ENCODE measurements at places on chromosomes 1 and 21. TPM values are rescaled to one million over a fixed set of nuclear protein-coding genes. Genes with fewer than 3 reads are reported as not detected.

Gene NBPF6
- total RNA-seq: not detected

Gene RAD54L
- total RNA-seq: 33.1 TPM

Gene CAMK2N1
- 3.0 TPM for total RNA-seq

Gene RIMS3
- total RNA-seq: 8.8 TPM

Gene KCNJ6
- total RNA-seq: not detected

Gene DISC1
- total RNA-seq: 2.9 TPM

Gene HCN3
- 4.1 TPM for total RNA-seq

Gene BRDT
- not detected for total RNA-seq

Gene SDF4
- total RNA-seq: 348 TPM

Gene C1orf115
- total RNA-seq: 0.79 TPM

Gene LAMB3
- 26.0 TPM for total RNA-seq

Gene CENPF
- total RNA-seq: 96.3 TPM

Gene FOXD2
- total RNA-seq: 0.28 TPM

All from activated T-cell treated with anti-CD3 and anti-CD28 coated beads, Interleukin-2, amount 50 U/mL, for 72 hours (primary cell).